Activated T-cell treated with anti-CD3 and anti-CD28 coated beads, Interleukin-2, amount 50 U/mL, for 1 hour (primary cell): ENCODE measurements at places on chromosomes 12 and 14.

- DNase-seq = no peak
These were observed 120.5 kb downstream of the DIP2B start for GRCh38 chr12:50625029-50625925.

- no peak for DNase-seq
These were observed 806.3 kb downstream of the DIO2 start for GRCh38 chr14:79404874-79405511.

DNA sequence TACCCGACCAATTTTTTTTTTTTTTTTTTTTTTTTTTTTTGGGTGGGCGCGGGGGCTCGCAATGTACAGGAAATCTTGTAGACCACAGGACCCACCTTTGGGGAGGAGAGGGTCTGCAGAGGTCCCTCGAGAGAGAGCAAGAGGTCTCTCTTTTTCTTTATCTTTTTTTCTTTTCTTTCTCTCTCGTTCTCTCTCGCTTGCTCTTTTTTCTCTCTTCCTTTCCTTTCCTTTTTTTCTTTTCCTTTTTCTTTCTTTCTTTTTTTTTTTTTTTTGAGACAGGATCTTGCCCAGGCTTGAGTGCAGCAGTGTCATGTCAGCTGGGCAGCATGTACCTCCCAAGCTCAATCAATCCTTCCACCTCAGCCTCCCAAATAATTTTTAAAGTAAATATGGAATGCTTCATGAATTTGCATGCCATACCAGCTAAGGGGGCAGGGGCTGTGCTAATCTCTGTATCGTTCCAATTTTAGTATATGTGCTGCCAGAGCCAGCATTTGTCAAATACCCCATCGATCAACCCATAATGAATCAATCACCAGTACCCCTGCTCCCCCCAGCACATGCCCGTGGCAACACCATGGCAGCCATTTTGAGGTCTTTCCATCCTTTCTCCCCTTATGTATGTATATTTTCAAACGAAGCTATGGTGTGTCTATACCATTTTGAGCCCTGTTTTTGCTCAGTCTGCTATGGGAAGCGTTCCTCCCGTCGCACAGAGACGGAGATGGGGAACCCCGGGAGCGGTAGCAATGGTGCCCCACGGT, 9.3 kb downstream of the PAPLN start:
- no peak for DNase-seq

DNA sequence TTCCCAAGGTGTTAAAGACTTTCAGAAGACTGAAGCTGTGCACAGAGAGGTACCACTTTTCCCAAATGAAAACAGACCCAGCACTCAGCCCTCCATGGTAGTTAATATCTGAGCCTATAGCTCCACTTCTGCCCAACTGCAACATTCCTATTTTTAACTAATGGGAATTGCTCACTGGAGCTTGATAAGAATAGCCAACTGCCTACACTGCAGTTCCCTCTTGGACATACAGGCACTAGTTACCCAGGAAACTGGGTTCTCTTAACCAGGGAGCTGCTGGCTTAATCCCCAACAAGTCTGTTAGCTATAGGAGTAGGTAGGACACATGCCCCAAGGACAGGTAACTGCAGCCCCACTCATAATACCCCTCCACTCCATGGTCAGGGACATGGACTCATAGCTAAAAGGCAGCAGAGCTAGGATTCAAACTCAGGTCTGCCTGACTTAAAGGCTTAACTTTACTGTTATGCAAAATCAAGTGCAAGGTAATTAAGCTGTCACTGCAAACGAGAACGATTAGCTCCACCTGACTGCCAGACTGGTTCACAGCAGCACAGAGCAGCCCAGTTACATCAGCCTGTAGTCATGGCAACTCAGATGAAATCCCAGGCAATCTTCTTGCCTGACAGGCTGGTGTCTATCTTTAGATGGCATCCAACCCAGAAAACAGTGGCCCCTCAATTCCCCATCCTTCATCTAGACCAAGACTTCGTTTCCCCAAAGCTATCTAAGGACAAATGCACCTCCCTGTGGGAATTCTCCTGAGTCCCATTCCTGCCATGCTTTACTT, 77.1 kb upstream of the ACTN1 start:
- no peak for DNase-seq

DNA sequence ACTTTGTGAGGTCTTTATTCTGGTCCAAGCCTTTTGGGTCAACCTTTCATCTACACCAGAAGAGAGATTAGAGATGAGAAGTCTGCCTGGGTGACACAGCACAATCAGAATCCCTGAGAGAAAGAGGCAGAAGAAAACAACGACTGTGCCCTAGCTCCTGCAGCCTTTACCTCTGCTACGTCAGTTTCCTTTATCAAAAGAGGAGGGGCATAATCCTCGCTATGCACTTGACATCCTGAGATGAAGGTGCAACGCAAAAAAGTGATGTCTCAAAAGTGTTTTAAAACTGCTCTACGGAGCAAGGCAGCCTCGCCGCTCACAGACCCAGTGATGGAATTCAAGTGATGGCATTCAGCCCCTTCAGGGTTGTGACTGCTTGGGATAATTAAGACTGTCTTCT, 21.7 kb downstream of the ZDHHC22 start:
- no peak for DNase-seq

DNA sequence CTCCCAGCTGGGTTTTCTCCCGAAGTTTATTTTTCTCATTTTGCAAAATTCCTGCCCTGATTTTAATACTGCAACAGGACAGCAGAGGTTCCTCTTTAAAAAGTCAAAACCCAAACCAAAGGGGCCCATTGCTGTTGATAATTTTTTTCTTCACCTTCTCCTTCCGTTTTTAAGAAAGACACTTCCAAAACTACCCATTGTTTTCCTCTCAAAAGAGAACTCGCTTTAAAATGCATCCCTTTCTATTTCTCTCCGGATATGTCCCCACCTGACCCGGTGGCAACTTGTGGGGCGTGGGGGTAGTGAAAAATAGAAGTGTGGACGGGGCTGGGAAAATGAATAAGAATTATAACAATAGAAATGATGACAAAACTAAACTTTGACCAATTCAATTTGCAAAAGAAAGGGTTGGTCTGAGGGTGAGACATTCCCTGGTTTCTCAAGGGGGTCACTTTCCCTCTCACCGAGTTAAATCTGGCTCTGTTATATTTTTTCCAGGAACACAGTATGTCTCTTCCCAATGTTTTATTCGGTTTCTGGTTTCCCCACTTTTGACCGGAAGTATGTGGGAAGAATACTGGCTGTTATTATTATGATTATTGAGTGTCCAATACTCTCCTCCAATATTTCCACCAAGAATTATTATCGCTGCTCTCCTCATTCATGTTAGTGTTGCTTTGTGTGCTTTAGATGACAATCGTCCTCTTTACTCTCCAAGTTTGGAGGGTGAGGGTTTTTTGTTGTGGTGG, 4.1 kb upstream of the TBX5 start:
- DNase-seq = no peak

DNA sequence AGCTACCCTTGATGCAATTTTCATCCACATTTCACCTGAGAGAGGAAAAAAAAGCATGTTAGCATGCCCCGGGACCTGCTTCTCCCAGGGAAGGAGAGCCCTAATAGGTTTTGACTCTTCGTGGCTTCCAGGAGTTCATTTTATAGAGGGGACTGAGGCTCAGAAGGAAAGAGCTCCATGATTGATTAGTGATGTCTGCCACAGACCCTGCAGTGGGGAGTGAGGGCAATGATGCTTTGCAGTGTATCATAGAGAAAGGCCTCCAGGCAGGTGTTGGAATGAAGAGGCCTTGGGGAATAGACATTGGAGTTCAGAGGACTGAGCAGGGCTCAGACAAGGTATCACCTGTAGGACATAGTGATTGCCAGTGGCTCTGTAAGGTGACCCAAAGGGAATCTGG, 41.5 kb downstream of the RNFT2 start:
- no peak for DNase-seq

DNA sequence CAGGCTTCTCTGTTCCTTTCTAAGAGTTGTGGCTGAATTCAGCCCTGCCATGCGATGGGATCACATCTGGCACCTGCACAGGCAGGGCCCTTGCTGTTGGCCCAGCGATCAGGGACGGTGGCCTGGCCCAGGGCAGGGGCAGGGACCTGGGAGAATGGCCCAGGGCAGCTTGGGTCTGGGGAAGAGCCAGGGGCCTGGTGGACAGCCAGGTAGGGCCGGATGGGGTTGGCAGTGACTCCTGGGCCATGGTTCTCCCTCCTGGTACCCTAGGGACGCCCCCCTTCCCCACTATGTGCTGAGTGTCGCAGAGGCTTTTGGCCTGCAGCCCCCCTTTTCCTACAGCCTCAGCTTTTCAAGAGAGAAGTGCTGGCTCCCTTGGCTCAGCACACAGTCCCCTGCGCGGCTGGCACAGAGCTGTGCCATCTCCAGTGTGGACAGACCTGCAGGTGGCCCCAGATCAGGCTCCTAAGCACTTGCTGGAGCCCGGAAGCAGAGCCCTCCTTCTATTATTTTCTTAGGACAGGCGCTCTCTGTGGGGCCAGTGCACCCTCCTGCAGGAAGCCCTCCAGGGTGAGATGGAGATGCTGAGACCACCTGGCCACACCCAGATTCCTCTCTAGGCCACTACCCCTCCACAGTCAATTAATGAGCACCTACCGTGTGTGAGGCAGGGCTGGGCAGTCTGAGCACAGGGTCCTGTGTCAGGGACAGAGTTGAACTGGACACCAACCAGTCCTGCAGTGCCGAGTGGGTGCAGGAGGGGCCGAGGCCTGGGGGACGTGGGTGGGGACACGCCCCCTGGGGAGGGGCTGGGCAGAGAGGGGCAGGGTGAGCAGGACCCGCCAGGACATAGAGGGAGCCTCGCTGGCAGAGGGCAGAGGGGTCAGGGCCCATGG, 267.6 kb downstream of the ADGRD1 start:
- no peak for DNase-seq

- DNase-seq = no peak
These were observed 393 bp downstream of the SYT1 start for GRCh38 chr12:78864870-78865463.

DNA sequence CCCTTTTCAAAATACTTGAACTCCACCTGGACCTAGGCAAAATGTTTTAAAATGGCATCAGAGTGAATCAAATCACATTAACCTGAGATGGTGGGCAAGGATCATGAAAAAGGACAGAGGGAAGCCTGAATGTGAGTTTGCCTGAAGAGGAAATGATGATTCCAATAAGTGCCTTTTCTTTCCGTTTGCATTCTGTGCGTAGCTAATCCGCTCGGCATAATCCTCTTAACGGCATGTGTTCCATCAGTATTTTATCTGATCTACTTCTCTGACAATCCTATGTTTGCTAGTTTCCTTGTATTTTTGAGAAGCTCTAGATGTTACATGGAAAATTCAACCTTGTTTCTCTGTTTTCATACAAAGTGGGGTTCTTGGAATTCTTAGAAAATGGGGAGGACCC, 354.6 kb downstream of the NRXN3 start:
- no peak for DNase-seq

DNA sequence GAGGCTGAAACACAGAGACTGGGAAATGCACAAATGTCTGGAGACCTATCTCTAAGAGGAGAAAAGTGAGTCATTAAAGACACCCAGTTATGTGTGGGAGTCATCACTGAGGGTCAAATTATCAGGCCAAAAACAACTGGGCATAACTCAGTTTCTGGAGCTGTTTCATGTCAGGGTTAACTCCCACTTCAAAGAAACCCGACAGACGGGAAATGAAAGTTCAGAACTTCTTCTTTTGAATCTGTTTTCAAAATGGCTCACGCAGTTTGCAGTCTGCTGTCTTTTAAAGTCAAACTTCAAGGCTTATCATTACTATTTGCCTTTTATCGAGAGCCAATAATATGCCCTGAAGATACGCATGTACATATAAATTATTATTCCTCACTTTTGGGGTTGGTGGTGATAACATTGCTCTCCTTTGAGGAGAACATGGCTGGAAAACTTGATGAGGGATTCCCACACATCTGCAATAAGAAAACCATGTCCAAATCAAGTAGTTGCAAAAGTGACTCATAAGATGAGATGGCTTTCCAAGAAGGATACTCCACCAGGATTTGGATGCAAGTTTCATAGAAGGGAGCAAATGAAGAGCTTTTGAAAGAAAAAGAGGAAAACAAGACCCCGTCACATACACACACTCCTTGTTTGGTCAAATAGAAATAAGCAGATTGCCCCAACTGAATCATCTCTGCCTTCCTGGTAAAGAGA, 341.4 kb downstream of the ADAMTS20 start:
- DNase-seq = no peak

DNA sequence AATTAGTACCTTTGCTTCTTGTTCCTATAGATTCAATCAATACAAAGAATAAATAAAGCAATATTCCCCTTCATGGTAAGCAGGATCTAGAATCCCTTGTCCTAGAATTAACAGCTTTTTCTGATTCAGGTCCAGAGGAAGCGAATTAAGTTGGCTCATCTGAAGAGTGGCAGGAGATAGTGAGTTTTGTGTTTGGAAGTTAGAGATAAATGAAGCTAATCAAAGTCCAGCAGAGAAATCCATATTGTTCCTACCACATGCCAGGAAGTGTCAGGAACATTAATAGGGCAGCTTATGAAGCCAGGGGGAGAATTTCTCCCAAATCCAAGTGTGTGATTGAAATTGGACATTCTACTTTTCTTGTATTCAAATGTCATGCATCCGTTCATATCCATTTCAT, 13.9 kb downstream of the CAPZA3 start:
- no peak for DNase-seq

- no peak for DNase-seq
These were observed 31.2 kb upstream of the USP44 start for GRCh38 chr12:95582230-95583058.

DNA sequence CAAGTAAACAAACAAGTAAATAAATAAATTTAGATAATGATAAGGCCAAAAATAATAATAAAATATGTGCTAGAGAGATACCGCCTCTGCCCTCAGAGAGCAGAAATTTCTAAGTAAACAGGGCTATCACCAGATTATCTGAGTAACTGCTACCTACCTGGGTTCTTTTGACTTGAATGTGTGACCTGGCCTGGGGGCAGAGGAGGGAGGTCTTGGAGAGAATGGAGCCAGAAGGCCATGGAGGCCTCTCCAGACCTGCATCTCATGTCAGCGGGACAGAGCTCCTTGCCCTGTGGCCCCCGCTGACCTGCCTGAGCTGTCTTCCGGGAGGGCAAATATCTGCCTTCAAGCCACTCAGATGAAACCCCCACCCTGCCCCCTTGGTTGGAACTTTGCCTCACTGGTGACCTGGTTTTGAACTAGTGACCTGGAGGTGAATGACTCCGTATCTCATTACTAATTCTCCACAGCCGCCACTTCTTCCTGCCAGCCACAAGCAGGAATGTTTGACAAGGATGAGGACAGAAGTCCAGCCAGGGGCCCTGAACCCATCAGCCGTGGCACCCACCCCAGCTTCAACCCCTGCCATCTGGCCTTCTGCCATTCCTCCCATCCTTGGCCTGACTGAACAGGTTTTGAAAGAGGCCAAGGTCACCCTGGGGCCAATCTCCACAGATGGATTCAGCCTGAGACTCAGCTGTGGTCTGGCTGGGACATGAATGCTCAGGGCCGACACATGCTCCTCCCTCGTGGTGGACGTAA, 86.8 kb upstream of the PARP11 start:
- DNase-seq = no peak
